ENCODE measurements at places on chromosomes 7 and 10.

GRCh38 chr7:73704640-73705550 is 14.6 kb downstream of the STX1A start:
- peak; percentile 91 for DNase-seq

DNA sequence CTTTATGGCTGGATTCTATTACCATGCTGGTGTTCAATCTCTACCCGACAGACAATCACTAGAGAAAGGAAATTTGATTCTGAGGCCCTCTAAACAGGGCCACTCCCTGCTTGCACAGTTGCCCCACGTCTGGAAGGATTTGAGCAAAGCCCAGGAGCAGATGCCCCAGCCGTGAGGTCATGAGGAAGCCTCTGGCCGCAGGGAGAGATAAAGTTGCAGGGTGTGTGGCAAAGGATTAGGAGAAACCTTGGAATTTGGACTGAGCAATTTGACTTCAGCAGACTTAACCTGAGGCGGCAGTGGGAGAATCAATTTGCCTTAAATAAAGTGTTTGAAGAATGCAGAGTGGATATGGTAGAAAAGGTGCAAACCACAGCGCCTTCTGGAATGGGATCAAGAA is 40.2 kb upstream of the KLF6 start:
- peak; percentile 76 for DNase-seq

DNA sequence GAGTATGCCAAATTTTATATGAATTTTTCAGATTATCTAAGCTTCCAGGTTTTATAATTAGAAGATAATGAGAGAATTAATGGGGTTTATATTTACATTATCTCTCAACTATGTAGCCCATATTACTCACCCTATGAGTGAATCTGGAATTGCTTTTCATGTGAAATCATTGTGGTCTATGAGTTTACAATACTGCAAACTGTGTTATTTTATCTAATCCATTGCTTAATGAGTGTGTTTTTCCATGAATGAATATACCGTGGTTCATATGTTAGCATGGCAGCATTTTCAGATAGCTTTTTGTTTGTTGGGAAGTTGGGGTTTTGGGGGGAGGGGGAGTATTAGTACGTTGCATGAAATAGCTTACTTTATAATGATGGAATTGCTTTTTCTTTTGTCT is 44.5 kb downstream of the FGFBP3 start:
- DNase-seq, result no peak

DNA sequence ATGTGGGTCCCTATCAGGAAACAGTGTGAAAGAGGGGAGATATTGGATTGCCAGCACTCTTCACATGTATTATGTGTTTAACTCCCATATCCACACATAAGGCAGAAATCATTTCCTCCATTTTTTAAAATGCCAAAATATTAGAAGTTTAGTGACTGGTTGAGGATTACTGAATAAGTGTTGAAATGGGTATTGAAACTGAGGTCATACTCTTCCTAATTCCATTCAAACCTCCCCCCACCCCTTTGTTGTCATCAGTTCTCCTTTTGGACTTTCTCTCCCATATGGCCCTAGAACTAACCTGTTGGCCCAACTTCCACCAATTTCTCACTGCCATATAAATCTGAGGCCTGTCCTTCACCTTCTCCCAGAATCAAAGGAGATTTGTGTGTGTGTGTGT is 81.6 kb downstream of the EVX1 start:
- DNase-seq, result no peak

DNA sequence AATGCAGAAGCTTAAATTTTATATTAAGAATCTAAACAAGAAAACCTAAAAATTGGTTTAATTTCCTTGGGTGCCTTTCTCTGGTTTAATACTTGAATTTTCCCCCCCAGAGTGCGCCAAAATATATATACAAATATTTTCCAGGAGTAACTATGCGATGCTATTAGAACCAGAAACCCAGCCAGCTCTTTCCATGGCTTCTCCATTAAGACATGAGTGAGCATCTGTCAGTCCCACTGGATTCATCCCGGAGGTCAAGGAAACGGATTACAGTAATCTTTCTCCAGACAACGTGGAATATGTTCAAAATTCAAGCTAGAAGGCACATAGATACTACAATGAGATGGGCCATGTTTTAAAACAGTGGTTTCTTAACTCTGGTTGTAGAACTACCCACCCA is 148.8 kb downstream of the TAX1BP1 start:
- DNase-seq, result no peak

DNA sequence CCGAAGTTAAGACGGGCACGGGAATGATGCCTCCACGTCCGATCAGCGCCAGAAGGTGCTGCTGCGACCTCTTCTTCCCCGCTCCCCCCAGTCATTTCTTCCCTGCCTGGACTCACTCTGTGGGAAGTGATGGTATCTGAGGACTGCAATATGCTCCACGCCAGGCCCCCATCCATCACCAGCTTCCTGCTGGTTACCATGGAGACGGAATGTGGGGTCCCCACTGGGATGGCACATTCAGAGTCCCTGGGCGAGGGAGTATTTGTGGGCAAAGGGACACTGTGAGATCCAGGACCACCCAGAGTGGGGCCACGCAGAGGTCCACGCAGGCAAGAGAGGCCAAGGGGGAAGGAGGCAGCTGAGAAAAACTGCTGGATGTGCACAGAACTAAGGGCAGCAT is 39.7 kb downstream of the CARD11 start:
- DNase-seq, result no peak

Measured in fibroblast of skin of scalp (primary cell).